ENCODE measurements at places on chromosomes 6 and 20. TPM values are rescaled to one million over a fixed set of nuclear protein-coding genes. Genes with fewer than 3 reads are reported as not detected.

- DNase-seq, result no peak
These were observed 12.4 kb upstream of the MAP3K4 start for GRCh38 chr6:160979061-160979708.

DNA sequence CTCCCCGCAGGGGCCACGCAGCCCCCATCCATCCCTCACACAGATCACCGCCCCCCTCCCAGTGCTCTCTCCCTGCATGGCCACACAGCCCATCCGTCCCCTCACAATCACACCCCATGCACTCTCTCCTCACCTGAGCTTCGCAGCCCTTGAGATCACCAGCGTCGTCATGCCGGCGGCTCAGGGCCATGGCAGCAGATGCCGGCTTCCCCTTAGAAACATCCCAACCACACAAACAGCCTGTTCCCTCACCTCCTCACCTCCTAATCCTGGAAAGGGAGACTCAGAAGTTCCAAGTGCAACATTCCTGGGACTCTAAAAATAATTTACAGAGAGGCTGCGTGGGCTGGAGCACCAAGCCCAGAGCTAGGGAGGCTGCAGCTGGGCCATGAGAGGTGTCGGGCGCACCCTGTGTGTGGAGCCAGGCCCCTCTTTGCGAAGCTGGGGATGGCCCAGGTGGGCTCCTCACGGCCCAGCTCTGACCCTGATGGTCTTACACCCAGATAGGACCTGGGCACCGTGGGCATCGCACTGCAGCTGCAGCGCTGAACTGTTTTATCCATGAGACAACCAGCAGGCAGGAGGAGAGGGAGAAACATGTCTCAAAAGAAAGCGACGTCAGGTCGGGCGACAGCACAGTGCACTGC lies 125.3 kb downstream of the DLL1 start:
- no peak for DNase-seq

- DNase-seq, result no peak
These were observed 28.4 kb upstream of the MAFB start for GRCh38 chr20:40717343-40717865.

DNA sequence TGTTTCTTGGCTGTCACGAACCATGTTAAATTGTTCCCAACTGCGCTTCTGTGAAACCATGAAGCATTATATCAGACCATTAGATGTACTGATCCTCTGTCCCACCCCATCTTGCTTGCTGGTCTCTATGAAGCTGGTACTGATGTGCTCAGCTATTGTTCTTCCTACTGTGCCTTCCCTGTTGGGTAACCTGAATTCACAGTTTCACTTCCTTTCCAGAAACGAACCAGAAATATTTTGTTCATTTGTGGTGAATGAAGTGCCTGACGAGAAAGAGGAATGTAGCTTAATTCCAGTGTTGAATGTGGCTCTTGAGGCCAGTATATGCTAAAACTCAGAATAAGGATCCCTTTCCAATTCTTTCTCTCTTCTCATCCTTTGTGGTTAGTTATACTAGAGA lies 58.1 kb upstream of the SNAP91 start:
- DNase-seq, result no peak

DNA sequence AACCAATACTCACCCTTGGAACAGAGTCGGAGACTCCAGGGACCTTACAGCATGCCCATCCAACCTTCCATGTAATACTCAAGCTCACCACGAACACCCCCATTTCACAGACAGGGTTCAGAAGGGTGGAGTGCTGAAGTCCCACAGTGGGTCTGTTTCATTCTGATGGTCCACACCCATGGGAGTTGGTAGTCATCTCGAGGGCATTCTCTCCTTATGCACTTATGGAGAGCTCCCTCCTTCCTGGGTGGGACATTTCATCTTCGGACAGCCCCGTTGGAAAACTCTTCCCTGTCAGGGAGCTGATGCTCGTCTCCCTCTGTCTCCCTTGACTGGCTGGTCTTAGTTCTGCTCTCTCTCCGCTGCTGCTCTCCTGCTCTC lies 38.9 kb downstream of the COX4I2 start:
- no peak for DNase-seq

DNA sequence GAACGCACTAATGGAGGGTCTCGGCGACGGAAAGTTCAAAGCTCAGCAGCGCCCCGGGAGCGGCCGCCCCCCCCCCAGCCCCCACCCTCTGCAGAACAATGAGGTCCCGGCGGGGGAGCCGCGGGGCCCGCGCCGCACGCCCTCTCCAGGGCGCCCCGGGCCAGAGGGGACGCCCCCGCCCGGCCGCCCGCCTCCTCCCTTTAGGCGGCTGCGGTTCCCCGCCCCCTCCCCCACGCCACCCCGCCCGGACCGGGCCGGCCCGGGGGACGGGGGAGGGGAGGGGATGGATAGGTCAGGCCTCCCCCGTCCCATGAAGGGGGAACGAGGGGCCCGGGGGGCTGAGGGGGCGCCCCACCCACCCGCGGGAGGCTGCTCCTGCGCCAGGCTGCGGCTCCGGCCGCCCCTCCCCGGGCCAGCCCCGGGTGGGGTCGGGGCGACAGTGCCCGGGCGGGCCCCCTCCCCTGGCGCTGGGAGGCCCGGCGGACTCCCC lies 1.5 kb downstream of the NOL4L start:
- DNase-seq, result no peak

DNA sequence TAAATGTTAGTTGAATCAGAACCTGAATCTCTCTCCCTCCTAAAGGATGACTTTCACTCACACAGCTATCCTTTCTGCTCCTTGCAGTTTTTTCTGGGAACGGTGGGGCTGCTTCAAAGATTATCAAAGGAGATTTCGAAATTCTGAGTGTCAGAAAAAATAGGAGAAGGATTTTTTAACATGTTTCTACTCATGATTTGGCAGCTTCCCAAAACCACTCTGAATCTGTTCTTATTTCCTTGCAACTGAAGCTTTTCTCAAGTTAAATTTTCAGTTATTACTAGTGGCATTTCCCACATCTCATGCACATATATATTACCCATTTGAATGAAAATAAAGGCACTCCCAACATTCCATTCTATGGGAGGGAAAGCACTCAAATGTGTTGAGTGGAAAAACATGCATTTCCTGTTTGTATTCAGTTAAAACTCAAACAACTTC lies 123.6 kb downstream of the LCA5 start:
- DNase-seq, result no peak

DNA sequence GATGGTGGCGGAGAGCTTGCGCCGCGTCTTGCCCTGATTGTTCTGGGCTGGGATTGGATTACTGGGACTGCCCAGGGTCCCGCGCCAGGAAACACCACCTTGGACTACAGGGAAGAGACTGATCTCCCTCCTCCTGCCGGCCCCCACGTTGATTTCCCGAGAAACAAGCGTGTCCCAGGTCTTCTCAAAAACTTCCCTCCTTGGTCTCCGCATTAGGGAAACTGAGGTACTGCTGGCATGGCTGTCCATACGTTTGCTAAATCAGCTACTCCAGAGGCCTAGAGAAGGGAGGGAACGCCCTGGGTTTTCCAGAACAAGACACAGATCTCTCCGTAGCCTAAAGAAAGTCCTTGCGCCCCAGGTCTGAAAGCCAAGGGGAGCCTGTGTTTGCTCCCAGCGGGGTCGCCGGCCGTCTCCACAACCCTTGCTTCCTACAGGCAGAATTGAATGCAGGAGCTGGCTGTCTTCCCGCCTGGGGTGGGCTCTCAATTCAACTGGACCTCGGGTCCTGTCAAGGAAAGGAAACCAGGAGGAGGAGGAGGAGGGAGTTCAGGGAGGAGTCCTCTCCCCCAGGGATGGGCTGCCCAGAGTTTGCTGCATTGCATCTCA lies 29.2 kb downstream of the TFAP2A start:
- no peak for DNase-seq

DNA sequence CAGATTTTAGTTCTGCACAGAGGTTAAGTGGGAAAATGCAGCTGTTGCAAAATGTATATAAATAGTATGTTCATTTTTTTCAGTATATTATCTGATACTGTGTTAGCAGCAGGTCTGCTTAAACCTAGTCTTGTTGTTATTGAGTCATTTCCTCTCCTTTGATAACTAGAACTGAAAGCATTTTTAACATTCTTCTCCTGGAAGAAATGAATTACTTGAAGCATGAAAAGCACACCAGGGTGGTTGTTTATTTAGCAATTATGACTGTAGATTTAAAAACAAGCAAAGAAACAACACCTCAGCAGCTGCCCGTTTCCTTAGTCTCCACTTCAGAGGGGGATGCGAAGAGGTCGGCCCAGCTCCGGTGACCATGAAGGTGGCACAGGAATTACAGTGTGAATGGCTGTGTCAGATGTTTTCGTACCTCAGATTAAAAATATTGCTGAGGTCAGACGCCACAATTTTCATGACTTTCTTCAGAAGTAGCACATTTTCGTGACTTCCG lies 53.5 kb downstream of the GOPC start:
- DNase-seq, result no peak

DNA sequence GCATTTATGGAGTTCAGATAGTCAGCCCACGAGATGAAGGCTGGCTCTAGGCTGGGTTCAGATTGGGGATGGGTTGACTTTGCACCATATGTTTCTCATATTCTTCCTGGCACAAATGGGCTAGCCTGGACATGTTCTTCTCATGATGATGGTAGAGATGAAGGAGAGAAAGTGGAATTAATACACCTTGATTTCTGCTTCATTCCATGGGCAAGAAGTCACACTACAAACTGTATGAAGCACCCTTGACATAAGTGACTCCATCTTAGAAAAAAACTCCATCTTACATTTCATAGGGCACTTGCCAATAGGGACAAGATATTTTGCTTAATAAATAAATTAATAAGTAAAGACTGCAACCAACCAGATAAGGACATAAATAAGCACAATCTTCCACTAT lies 12.0 kb upstream of the CD83 start:
- DNase-seq, result no peak

- DNase-seq, result no peak
These were observed 89.0 kb downstream of the SLX4IP start for GRCh38 chr20:10524034-10524476.

DNA sequence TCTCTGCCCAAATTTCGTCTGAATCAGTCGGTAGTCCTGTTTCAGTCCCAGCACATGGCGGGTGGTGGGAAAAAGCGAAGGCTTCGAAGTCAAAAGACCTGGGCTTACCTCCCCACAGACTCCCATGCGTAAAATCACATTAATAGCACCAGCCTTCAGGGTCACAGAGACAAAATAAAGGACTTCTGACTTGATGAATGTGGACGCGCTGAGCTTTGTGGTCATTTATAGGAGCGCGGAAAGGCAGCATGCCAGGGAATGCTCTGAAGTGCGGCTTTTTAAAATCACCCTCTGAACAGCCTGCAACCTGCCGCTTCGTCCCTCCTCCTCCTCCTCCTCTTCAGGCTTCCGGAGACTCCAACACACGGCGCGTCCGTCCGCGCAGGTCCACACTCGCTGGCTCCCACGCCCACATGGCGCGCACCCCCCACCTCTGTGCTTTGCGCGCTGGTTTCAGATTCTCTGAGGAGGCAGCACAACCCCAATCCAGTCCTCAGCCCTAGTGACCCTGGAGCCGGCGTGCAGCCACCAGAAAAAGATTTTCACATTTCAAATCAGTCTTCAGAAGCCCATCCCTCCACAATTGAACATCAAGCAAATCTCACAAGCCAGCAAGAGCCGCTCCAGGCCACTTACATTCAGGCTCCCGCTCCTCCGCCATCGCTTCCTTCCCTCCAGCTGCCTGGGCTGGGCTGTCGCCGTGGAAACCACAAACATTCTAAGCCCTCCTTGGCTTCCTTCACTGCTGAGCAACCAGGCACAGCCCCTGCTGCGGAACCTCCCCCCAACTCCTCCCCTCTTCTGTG lies at the start of gene C6orf118:
C6orf118 (minus strand) TSS at position 680 of the 806 bp plus-strand sequence; CDS start at position 661, 19 bp downstream.
- peak; percentile 93 for DNase-seq

- no peak for DNase-seq
These were observed 182.5 kb upstream of the JARID2 start for GRCh38 chr6:15063253-15063853.

DNA sequence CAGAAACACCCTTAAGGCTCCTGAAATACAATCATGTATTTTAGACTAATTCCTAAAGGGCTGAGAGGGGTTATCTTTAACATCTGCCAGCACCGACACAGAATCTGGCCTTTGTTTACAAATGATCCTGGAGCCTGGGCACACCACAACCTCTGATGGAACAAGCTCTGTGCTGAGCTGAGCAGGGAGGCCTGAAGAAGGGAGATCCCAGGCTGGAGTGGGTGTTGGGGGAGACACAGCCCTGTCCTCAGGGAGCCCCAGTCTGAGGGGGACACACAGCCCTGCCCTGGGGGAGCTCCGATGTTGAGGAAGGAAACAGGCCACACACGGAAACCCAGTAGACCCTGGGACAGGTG lies 130.5 kb downstream of the VEGFA start:
- DNase-seq, result no peak

GRCh38 chr6:87700397-87701343 lies 1.4 kb downstream of the AKIRIN2 start:
- peak; percentile 61 for DNase-seq

DNA sequence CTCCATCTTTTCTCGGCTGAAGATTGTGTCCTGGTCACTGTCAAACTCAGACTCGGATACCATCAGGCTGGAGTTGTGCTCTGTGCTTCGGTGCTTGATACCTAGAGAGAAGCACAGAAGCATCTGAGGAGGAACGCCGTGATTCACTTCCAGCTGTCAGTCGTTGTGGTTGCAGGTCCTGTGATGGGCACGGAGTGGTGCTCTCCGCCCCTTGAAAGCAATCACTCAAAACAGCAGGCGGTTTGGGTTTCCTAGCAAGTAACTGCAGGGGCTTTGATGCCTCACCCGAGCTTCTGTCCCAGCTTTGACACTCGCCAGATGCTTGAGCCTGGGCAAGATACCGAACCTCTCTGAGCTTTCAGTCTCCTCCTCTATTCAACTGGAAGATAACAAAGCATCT lies 52.5 kb downstream of the ALDH5A1 start:
- DNase-seq, result no peak

- DNase-seq, result no peak
These were observed 289.6 kb downstream of the RFPL4B start for GRCh38 chr6:112636650-112637262.

DNA sequence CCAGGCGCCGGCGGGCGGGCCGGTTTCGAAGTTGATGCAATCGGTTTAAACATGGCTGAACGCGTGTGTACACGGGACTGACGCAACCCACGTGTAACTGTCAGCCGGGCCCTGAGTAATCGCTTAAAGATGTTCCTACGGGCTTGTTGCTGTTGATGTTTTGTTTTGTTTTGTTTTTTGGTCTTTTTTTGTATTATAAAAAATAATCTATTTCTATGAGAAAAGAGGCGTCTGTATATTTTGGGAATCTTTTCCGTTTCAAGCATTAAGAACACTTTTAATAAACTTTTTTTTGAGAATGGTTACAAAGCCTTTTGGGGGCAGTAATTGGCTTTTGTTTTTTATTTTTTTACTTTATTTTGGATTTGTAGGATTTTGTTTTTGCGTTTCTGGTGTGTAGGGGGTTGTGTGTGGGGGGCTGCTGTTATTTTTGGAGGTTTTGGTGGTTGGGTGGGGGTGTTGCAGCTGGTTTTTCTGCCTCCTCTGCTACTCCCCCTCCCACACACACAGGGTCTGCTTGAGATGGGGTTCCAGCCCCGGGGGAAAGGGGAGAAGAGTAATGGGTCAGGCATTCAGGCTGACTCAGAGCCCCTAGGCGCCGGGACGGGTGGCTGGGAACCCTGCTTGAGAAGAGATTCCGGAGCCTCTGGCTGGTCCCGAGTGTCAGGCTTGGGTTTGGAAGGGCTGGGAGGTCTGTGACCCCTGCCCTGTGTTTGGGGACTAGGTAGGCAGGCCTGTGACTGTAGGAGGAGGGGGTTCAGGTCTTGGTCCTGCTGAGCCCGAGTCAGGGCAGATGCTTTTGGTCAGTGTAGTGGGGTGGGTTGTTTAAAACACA lies 2.0 kb downstream of the CEBPB start:
- DNase-seq, result no peak

The HCK gene
- 2.5 TPM for polyA plus RNA-seq

The ADTRP gene
- polyA plus RNA-seq, result 2.3 TPM

The RBBP8NL gene
- 1.7 TPM for polyA plus RNA-seq

The PAK5 gene
- polyA plus RNA-seq, result 0.39 TPM

The CRIP3 gene
- 9.5 TPM for polyA plus RNA-seq

The CD93 gene
- polyA plus RNA-seq, result 35.7 TPM

The GPR6 gene
- polyA plus RNA-seq, result not detected

Data from left renal cortex interstitium (tissue), 4 donors.